ENCODE measurements at places on chromosomes 6 and 20.

GRCh38 chr20:5463007-5463686 lies 146.4 kb upstream of the PROKR2 start:
- DNase-seq = no peak

GRCh38 chr6:130965656-130966055 lies 97.4 kb downstream of the EPB41L2 start:
- peak; percentile 45 for DNase-seq

DNA sequence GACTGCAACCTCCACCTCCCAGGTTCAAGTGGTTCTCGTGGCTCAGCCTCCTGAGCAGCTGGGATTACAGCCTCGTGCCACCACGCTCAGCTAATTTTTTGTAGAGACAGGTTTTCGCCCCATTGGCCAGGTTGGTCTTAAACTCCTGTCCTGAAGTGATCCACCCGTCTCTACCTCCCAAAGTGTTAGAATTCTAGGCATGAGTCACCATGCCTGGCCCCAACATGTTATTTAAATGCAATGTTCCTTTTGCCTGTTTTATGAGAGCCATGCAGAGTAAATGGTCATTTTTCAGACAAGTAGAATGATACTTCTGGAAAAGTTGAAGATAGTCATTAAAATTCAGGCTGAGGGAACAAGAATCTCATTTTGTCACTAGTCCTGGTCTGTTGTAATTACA lies 43.8 kb upstream of the RPS6KA2 start:
- no peak for DNase-seq

DNA sequence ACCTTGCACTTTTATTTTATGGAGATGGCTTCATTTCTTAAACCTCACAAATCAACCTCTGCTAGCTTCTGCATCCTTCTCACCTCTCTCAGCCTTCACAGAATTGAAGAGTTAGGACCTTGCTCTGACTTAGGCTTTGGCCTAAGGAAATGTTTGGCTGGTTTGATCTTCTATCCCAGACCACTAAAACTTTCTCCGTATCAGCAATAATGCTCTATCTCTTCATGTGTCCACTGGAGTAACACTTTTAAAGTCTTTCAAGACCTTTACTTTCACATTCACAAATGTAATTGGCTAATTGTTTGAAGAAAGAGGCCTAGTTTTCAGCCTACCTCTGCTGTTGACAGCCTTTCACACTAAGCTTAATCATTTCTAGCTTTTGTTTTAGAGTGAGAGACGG lies 212.9 kb downstream of the TTLL2 start:
- no peak for DNase-seq

DNA sequence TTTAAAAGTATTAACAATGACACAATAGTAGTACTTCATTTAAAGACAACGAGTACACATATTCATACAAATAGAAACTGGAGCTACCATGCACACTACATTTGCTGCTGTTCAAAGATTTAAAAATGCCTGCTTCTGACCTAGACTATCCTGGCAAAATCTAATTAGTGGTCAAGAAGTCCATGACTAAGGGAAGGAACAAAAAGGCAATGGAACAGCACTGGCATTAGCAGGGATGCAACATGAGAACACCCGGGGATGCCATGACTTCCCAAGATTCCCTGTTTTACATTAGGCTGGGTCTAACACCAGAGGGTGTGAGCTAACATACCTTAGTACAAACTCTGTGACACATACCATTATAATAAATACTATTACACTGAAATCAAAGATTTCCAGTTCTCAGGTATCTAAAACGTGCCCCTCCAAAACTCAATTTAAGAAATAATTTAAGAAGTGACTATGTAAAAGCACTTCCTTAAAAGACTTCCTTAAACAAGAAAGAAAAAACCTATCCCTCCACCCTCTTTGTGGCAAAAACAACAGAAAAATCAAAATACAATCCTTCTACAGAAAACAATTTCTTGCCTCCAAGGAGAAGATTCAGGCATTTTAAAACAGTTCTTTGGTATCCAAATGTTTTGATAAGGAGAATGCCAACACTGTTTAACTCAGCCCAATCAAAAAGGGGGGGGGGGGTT lies 25.5 kb downstream of the CHD6 start:
- no peak for DNase-seq

DNA sequence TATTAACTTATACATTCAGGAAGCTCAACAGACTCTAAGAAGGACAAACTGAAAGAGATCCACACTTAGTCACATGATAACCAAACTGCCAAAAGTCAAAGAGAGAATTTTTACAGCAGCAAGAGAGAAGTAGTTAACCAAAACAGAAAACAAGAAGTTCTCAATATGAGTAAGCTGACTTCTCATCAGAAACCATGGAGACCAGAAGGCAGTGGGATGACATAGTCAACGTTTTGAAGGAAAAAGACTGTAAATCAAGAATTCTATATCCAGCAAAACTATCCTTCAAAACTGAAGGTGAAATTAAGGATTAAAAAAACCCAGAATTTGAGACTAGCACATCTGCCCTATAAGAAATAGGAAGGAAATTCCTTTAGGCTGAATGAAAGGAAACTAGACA lies 60.4 kb downstream of the COL19A1 start:
- no peak for DNase-seq

- DNase-seq = peak; percentile 43
Observed at GRCh38 chr6:118776607-118777549, 117.1 kb upstream of the ASF1A start.

GRCh38 chr6:42947950-42948349 lies 12.6 kb upstream of the GNMT start:
- no peak for DNase-seq
